Body of pancreas (tissue), 4 donors: ENCODE measurements at places on chromosomes 16 and 17. TPM values are rescaled to one million over a fixed set of nuclear protein-coding genes. Genes with fewer than 3 reads are reported as not detected.
A peak's percentile ranks its signal among the peaks of the same experiment; 100 is the strongest.

CTRL gene
- total RNA-seq = 1,726 TPM

DNA sequence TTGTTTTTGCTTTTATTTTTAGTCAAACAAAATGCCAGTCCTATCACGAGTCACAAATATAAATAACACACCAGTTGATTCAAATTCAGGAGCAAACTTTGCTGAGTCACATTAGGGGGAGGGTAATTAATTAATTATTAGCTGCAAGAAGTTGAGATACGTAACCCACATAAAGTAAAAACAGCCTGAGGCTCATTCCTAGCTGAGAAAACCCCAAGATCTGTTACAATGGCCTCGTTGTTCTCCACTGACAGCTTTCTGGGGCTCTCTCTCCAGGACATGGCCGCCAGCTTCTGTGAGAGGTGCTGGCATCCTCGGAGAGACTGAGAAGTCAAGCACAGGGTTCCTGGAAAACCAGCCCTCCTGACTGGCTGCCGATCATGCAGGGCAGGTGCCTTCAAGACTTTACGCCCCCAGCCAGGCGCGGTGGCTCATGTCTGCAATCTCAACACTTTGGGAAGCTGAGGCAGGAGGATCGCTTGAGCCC is 11.1 kb downstream of the RAB40B start:
- no peaks in the 10 kb centered on the region for H3K36me3 ChIP-seq
- peaks cover 31% of the 10 kb centered on the region for H3K4me1 ChIP-seq
- H3K27ac ChIP-seq = peak overlapping the region; percentile 79
- DNase-seq = no peak

DNA sequence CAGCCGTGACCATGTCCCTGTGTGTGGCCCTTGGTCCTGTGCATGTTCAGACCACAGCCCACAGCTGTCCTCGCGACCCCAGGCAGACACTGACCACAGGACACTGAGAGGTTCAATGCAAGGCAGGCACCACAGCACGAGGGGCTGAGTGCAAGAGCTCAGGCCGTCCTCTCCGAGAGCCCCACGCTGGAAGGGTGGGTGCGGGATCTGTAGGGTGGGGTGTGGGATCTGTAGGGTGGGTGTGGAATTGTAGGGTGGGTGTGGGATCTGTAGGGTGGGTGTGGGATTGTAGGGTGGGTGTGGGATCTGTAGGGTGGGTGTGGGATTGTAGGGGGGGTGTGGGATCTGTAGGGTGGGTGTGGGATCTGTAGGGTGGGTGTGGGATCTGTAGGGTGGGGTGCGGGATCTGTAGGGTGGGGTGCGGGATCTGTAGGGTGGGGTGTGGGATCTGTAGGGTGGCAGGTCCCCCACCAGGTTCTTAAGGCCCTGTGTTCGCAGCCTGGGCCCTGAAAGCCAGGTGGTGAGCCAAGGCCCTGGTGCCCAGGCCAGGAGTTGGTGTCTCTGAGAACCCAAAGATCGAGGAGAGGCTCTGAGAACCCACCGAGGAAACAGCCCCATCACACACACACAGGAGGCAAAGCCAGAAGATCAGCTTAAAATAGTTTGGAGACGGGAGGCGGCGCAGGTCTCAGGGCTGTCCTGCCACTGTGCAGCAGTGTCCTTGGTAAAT is 48.2 kb downstream of the METRNL start:
- H3K36me3 ChIP-seq = no peaks in the 10 kb centered on the region
- no peaks in the 10 kb centered on the region for H3K27me3 ChIP-seq
- no peak overlapping the region for H3K4me3 ChIP-seq
- DNase-seq = no peak
- H3K4me1 ChIP-seq = peaks cover 5% of the 10 kb centered on the region

DNA sequence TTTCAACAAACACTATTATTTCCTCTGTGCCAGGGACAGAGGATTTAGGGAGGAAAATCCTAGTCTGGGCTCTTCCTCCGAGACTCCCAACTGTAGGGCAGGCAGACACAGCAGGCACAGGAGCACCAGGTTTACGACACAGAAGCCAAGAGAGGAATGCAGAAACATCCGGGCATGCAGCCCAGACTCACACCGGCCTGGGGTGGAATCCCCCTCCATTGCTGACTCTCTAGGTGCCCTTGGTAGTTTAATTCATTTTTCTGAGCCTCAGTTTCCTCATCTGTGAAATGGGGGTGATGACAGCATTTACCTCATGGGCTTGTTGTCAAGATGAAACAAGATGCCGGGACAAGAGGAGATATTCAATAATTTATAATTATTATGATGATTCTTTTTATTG is 14.9 kb downstream of the CA4 start:
- DNase-seq = peak; percentile 31
- peaks cover 50% of the 10 kb centered on the region for H3K4me1 ChIP-seq
- no peak overlapping the region for H3K4me3 ChIP-seq
- no peaks in the 10 kb centered on the region for H3K27me3 ChIP-seq
- no peak overlapping the region for H3K27ac ChIP-seq

GRCh38 chr16:2081201-2082084 is 33.7 kb downstream of the TSC2 start:
- H3K27ac ChIP-seq = peak overlapping the region; percentile 74
- no peak overlapping the region for H3K4me3 ChIP-seq
- no peak for DNase-seq

- DNase-seq = peak; percentile 64
- peak overlapping the region; percentile 57 for H3K4me3 ChIP-seq
- peaks cover 37% of the 10 kb centered on the region for H3K4me1 ChIP-seq
- H3K36me3 ChIP-seq = no peaks in the 10 kb centered on the region
- peak overlapping the region; percentile 96 for H3K27ac ChIP-seq
Measured at GRCh38 chr16:71894229-71894920, 956 bp upstream of the IST1 start.
